HT1080 (cell line): ENCODE measurements at places on chromosomes 1 and 21.

- peak; percentile 56 for DNase-seq
Measured at GRCh38 chr1:245715291-245715701, 560.5 kb downstream of the KIF26B start.

DNA sequence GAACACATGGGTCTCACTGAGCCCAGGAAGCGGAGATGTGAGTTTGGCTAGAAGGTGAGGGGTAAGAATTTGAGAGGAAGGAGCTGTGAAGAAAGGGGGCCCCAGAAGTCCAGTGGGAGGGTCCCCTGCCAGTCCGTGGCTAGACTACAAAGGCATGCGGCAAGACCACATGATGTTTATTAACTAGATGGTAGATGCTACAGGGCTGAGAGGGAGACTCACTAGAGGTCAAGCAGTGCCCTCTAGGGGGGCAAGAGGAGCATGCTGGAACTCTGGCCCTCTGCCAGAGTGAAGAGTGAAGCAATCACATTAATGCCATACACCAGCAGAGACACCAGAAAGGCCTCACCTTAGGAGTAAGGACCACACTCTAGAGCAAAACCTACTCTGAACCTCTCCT, 12.2 kb downstream of the KIAA0319L start:
- peak; percentile 34 for DNase-seq

DNA sequence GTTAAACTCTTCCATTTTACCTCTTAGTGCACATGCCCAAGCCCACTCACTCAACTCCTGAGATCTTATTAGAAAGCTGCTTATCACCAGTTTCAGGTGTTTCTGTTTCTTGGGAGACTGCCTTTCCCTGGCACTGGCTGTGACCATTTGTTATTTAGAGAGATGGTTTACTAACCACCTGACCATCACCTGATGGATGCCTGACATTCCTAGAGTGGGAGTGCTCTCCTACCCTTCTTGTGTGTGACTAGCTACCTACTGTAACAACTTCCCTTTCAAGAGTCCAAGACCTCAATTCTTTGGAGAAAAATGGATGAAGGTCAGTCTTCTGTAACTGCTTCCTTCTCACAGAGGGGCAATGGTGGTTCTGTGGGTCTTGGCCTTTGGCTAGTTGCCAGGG, 755.2 kb upstream of the ADAMTS5 start:
- DNase-seq = no peak

- no peak for DNase-seq
Measured at GRCh38 chr1:3545363-3546047, 65.8 kb downstream of the MEGF6 start.

DNA sequence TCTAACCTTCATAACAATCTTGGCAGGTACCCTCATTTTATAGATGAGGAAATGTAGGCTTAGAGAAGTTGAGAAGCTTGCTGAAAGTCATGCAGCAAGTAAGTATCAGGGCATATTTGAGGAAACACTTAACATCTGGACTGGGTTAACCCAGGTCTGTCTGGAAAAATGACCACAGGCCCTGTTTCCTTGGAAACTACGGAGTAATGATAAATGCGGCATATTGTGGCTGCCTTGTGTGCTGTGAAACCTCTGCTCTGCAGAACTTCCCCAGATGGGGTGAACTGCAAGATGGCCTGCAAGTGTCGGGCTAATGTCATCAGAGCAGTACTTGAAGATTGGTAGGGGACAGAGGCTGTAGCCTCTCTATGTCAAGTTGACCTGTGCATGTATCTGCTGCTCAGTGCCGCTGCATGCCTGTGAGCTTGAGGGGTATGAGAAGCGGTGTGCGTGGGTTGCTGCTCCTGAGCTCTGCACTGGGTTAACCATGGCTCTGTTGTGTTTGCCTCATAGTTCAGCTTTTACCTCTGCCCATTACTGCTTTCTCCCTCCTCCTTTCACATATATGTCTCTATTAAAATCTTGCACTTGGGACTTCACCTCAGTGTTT, 83.1 kb downstream of the WDR3 start:
- no peak for DNase-seq

GRCh38 chr1:14149431-14149830, 449.1 kb upstream of the KAZN start:
- peak; percentile 47 for DNase-seq

- DNase-seq = peak; percentile 59
Measured at GRCh38 chr21:38679534-38679933, 126.2 kb upstream of the ETS2 start.

DNA sequence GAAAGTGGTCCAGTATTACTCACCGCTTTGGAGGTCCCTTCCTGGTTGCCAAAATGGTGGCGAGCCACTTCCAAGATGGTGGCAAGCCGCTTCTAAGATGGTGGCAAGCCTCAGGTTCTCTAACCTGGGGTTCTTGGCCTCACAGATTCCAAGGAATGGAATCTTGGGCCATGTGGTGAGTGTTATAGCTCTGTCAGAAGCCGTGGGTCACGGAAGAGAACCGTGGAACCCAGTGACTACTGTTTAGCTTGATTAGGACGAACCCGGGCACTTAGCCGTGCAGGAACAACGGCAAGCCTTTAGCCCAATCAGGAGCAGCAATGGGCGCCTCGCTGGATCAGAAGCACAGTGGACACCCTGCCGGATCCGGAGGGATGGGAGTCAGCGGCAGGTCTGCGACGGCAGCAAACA, 356.2 kb upstream of the TMPRSS15 start:
- peak; percentile 66 for DNase-seq

DNA sequence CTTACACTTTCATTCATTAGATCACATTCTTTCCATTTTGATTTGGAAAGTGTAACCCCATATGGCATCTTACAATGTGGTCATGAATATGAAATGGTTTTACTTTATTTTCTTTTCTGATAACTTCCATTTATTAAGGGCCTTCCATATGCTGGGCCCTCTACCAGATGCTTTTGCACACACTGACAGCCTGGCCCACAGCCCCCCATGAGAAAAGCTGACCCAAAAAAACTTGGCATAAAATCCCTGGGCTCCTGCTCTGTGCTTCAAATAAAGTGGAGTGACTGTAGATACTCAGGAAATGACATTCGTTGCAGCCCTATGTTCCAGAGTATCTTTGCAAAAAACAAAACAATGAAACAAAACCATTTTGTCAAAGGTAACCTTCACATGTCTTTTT, 48.8 kb downstream of the PRDX6 start:
- DNase-seq = no peak

DNA sequence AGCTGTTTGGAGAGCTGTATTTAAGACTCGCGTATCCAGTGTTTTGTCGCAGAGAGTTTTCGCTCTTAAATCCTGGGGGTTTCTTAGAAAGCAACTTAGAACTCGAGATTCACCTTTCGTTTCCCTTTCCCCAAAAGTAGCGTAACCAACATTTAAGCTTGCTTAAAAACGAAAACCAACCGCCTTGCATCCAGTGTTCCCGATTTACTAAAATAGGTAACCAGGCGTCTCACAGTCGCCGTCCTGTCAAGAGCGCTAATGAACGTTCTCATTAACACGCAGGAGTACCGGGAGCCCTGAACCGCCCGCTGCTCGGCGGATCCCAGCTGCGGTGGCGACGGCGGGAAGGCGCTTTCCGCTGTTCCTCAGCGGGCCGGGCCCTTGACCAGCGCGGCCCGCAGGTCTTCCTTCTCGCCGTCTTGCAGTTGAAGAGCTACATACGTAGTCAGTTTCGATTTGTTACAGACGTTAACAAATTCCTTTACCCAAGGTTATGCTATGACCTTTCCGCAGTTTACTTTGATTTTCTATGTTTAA, 1.9 kb downstream of the OLIG1 start:
- no peak for DNase-seq

- no peak for DNase-seq
Measured at GRCh38 chr1:93686504-93687250, 5.0 kb upstream of the BCAR3 start.

GRCh38 chr1:113088972-113089371, 16.0 kb downstream of the LRIG2 start:
- DNase-seq = no peak

GRCh38 chr1:241926141-241926540, 31.4 kb upstream of the BECN2 start:
- no peak for DNase-seq

DNA sequence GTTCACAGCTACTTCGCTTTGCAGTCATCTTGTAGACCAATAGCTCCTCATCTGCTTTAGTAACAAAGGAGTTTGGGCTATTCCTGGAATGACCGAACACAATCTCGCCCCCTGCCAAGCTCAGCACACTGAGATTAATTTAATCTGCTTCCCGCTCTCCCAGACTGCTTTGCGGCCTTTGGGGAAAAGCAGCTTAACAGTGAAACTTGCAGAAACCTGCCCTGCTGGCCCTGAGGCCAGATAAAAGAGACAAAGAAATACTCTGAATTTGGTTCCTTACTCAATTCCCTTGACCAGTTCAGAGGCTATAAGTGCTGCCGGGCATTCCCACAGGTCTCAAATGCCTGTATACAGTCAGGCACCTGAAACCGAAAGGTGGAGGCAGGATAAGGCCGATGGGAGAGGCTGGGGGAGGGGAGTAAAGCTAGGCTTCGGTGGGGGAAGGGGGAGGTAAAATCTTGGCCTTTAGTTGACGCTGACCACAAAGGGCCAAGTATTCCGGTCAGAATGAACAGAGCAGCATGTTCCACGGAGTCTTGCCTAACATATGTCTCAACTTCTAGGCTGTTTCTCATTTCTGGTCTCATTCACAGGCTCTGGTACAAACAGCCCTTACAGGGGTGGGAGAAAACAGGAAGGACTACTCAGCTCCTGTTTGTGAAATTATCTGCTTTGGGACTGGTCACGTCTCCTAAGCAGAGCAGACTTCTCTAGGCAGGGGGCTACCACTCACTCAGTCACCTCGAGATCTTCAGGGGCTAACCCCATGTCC, 17.7 kb upstream of the A3GALT2 start:
- DNase-seq = no peak

DNA sequence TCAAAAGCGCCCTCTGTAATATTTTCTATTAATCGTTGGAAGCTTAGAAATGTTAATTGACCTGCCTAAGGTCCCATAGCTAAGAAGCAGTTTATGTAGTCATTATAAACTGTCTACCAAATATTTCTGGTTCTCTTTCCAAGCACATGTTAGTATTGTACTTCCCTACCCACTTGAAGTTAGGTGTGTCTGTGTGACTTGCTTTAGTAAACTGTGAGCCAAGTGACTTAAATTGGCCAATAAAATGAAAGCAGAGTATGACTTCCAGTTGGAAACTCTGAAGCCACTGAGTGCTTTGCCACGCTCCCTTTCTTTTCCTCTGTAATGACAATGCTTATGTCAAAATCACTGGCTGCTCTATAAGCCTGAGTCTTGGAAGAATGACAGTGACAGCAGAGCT, 20.6 kb upstream of the ADAMTS1 start:
- DNase-seq = no peak

- DNase-seq = no peak
Measured at GRCh38 chr21:28669321-28669720, 323.4 kb downstream of the LTN1 start.

GRCh38 chr21:29152916-29153315, 22.5 kb downstream of the MAP3K7CL start:
- no peak for DNase-seq

- DNase-seq = no peak
Measured at GRCh38 chr1:33296082-33296458, 24.8 kb downstream of the A3GALT2 start.

DNA sequence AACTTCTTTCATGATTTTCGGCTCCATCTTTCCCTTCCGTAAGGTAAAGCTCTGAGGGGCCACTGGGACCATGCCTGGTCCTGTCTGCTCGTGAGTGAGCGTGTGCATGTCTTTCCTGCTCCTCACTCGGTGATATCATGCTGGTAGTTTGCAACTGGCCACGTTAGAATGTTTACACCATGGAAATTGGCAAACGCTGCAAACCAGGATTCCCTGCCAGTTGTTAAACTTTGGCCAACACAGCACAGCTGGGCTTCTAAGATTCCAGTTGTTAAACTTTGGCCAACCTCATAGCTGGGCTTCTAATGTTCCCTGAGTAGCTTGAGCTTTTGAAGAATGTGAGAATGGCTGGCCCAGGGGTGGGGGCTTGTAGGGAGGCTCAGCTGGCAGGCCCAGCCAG, 68.0 kb upstream of the ACTL8 start:
- DNase-seq = no peak

DNA sequence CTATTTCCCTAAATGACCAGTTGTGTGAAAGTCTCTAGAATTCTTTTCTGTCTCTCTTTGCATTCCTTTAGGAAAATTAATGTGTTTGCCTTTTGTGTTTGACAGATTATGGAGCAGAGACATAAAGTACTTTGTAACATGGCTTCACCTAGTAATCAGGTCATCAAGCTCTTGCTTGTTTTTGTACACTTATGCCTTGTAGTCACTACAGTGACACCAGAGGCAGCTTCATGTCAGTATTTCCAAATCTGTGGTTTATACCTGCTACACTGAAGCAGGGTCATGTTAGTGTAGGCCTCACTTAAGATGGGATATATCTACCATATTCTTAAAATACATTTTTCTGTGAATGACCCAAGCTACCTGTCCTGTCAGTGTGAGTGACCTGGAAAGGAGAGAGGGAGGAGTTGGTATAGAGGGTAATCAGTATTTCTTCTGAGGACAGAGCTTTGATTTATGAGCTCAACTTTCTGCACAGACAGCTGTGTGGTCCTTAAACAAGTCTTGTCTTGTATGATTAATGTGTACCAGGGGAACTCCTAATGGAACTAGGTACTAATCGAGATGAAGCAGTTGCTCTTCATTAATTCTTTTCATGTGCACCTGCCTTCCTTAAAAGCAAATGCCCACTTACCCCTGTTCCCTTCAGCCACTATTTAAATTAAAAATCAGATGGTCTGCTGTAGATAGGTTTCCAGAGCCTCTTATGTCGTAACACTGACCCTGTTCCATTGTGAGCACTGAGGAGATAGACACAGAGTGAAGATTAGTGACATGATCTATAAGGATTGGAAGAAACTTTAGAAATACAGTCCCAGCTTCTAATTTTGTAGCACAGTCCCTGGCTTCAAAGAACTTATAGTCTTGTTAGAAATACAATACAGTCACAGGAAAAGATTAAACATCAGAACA, 45.7 kb downstream of the MACO1 start:
- no peak for DNase-seq

- DNase-seq = no peak
Measured at GRCh38 chr1:58816747-58817221, 32.9 kb upstream of the JUN start.

DNA sequence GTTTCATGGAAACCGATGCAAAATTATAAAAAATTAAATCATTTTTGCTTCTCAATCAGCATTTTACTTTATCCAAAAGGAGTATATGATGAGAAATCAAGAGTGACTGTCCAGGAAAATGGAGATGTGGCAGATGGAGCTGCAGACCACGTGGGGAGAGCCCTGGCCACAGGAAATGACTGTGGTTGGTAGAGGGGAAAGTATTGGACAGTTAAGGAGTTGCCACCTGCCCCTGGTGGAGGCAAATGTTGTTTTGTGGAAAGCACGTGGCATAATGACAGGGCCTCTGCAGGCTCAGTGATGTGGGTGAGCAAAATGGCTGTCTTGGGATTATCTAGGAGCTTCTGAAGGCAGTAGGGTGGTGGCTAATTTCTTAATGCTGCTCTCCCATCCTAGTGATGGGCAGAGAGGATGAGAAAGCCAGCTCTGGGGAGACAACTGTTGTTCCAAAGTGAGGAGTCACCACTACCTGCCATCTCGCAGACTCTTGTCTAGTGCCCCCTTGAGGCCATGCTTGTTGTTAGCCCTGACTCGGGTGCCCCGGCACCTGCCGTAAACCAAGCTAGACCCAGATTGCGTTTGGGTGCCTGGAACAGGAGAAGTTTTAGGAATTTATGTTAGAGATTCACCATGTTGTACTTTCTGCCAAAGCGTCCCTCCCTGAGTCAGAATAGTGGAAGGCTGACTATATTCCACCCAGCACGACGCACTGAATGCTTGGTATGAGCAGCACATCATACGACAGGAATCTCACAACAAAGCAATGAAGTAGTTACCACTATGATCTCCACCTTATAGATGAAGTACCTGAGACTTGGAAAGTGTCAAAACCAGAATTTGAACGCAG, 144.0 kb downstream of the ROR1 start:
- DNase-seq = peak; percentile 65

GRCh38 chr1:30028939-30029338, 694.4 kb downstream of the MATN1 start:
- DNase-seq = no peak
